ENCODE measurements at places on chromosomes 5 and 9.

DNA sequence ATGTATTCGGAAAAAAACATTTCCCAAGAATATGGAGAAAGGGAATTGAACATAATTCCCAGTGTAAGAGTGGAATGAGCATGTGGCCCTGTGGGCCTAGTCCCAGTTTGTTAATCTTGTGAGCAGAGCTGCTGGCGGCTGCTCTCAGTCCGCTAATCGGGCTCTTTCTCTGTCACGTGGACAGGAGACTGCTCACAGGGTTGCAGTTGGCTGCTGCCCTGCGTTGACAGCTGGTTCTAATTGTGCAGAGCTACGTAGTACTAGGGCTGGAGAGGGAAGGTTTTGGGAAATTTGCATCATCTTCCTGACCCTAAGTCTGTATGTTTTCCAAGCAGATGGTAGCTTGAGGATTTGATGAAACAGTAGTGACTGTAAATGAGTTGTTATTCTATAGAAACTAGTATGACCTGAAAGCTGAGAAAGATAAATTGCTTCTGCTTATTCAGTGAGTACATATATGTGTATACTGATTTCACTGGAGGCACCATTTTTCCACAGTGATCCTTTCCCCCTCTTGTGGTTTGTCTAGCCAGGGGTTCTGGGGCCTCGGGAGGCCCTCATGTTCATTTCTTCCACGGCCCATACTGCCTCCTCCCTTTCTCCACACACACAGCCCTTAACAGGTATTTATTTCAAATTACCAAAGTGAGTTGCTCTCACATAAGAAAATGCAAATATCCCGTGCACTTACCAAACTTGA is 100.6 kb downstream of the ANGPTL2 start:
- DNase-seq = no peak

DNA sequence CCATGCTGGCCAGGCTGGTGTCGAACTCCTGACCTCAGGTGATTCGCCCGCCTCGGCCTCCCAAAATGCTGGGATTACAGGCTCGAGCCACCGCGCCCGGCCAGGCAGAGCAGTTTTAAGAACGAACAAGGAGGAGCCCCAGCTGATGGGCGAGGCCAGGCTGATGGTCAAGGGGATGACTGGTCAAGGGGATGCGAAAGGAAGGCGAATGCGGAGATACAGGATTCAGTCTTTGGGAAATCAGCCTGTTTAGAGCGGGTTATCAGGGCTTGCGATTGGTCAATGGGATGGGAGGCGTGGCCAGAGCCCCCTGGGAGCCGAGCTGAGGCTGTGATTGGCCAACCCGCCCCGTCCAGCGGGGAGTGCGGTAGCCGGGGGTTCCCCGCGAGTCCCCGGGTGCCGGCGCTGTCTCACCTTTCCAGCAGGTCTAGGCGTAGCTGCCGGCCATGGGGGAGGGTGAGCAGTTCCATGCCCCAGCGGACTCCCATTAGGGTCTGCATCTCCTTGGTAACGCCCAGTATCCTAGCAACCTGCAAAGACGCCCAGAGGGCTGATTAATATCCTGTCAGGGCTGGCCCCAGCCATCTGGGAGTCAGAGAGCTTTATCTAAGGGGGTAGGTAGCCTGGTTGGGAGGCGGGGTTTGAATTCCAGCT is 7.5 kb upstream of the TOR2A start:
- DNase-seq = no peak

DNA sequence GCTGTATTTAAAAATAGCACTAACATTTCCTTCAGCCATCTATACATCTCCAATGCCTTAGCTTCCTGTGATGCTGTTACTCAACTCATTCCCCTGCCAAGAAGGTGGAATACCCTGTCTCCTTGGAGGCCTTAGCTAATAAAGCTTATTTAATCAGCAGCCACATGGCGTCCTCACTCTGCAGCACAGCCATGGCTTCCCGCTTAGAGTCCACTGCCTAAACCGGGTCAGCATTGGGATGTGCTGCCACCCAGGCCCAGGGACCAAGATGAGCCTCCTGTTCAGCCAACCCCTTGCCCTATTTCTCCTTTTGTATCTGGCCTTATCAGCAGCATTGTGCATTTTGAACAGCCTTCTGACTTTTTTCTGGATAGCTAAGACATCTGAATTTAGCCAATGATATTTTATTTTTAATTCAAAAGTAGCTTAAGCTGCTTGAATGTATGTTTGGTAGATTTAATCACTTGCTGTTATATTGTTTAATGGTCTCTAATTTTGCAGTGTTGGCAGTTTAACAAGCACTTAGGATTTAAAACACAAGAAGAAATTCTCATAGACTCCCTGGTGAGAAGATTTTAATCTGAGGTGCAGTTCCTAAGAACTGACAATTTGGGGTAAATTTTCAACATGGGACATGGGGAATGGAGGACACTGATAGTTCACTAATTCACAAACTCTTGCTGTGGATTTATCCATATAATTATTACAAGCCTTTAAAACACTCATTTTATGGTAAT is 113.0 kb downstream of the RPS23 start:
- DNase-seq = no peak

GRCh38 chr5:97427235-97427634 is 244.2 kb upstream of the RIOK2 start:
- DNase-seq = no peak

DNA sequence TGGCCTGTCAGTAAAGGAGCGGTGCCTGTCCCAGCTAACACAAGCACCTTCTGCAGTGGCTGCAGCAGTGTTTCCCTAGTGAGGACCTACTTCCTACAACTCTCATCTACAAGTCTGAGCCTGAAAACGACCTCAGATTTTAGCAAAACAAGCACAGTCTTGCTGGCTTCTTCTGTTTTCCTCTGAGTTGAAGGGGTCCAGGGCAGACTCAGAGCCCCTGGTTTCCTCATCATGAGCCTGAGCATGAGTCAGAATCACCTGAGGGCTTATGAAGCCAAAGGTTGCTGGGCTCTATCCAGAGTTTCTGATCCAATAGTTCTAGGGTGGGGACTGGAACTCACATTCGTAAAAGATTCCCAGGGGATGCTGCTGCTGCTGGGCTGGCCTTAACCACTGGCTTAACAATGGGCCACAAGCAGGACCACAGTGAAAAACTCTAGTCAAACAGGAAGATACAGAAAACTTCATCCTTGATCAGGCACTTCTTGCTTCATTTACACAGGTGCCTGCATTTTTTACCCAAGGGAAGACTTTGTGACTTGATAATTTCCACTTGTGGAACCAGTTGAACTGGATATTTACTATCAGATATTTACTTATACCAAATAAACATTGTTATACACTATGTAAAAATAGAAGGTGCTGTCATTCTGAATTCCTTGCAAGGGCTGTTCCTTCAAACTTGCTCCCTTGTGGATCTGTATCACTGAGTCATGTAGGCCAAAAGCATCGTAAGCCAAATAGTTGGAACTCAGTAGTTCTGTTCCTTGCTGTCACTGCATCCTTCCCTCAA is 4.3 kb upstream of the ACER2 start:
- DNase-seq = no peak

- DNase-seq = no peak
These were observed 1590.2 kb downstream of the EFNA5 start for GRCh38 chr5:106080535-106080934.

DNA sequence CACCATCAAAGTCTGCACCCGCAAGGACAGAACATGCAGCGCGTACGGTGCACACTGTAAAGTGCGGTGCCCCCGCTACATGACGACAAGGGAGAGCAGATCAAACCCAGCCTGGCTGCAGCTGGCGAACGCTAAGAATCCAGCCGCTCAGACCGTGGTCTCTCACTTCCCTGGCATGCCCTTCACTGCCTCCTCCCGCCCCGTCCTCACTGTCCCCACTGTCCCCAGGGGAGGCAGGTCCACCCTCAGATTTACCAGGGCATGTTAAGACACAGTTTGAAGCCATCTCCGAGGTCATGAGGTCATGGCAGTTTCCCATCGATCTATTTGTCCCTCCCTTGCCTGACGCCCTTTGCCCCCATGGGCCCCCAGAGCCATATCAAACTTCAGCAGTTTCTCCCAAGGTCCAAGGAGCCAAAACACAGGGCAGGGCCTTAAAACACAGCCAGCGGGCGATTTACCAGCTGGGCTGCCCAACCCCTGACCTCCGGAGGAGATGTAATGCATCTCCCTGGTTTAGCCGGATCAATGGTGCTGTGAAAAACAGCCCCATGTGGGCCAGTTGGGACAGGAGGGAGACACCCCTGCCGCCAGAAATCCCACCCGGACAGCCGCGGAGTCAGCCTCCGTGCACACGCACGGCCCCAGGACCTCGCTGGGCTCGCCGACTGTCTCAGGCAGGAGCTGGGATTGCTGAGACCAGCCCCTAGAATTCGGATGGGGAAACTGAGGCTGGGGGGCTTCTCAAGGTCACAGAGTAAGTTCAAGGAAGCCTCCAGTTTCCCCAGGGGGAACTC is 52.3 kb upstream of the FUBP3 start:
- no peak for DNase-seq

DNA sequence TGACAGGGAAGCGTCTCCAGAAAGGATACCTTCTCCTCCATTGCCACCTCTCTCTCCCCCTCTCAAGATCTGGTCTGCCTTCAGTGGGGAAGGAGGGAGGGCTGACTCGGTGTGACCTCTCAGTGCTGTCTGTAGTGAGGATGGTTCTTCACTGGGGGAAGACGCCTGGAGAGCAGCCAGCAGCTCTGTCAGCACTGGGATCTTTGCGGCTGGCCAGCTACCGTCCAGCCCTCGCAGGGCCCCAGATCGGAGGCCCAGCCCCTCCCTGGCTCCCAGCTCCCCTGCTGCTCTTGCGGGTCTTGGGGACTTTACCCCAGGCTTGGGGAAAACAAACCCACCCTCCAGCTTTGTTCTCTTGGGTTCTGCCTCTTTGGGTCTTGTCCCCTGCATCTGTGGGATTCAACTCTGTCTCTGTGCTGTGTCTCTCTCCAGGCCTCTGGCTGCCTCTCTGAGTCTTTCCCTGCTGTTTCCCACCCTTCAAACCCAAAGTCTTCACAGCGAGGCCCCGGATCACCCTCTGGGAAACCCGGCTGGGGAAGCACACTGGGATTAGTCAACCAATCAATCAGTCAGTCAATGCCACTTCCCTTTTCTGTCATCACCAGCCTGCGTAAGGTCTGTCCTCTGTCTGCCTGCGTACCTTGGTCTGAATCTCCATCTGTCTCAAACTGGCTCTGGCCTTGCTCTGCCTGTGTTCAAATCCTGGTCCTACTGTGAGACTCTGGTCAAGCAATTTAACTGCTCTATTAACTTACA is 23.0 kb downstream of the FGF18 start:
- DNase-seq = no peak

GRCh38 chr9:109454601-109455155 is 43.4 kb downstream of the PTPN3 start:
- DNase-seq = no peak

- DNase-seq = no peak
These were observed 218.6 kb downstream of the SREK1 start for GRCh38 chr5:66362687-66363086.

- DNase-seq = no peak
These were observed 90.5 kb downstream of the ANKH start for GRCh38 chr5:14781106-14781505.

GRCh38 chr9:126317513-126317912 is 9.1 kb upstream of the MVB12B start:
- no peak for DNase-seq

DNA sequence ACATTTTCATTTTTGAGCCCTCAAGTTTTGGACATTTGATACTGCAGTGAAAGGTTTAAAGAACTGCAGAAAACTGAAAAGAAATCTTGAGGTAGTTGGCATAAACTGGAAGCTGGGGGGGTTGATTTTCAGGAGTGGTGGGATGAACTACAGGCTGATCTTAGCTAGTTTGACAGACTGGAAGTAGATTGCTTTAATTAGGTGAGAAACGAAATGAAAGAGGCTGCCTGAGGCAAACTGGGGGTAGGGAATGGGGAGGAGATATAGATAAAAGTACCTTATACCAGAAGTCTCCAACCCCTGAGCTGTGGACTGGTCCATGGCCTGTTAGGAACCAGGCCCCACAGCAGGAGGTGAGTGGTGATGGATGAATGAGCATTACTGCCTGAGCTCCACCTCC is 101.4 kb upstream of the SPEF2 start:
- DNase-seq = no peak

DNA sequence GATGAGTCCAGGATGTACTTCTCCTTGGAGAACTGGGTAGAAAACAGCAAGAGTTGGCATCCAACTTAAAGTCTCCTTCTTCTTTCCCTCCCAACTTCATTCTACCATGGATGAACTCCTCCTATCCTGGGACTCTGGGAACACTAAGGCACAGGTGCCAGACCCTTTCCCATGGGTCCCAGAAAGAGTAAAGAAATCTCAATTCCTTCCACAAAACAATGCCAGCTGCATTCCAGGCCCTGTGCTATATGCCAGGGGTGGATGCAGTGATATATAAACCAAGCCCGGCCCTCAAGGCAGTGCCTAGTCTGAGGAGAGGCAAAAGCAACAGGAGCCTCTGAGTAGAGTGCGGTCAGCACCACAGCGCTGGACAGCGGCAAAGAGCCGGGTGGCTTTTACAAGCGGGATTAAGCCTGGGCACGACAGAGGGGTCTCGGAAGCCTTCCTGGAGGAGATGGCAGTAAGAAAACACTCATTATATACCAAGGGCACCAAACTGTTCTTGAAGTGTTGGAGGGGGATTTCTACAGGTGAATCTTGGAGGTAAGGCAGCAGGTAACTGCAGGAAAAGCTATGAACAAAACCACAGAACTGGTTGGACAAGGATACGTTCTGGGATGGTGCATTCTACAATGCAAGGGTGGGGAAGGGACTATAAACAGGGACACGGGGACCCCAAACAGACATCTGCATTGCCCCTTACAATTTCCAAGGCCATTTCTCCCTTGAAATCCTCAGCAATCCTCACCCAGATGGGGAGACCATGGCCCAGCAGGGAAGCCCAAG is 16.4 kb upstream of the TOR2A start:
- no peak for DNase-seq

DNA sequence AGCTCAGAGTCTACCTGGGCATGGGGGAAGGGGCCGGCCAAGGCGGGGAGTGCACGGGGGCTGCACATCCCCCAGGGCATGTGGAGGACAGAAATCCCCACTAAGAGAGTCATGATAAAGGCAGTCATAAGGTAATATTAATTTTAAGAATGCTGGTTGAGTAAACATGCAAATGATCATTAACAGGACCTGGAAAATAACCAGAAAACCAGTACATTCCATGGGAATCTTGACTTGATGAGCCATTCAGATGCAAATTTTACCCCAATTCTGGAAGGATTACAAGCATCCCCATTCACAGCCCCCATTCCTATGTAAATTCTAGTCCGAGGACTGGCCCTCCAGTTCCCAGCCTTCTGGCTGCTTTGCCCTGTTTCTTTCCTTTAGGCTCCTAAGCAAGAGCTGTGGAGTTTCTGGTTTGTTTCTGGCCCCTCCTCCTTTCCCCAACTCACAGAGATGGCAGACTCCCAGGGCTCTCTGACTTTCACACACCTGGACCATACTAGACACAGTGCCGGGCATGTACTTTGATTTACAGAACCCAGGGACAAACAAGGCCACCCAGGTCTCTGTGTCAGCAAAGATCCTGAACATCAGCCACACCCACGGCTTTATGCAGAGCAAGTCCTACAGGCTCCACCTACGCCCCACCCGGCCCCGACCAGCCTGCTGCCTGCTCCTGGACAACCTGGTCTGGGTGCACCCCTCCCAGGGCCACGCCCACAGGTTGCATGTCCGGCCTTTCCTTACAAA is 62.7 kb downstream of the SEMA4D start:
- DNase-seq = no peak
